Kidney epithelial cell (primary cell): ENCODE measurements at places on chromosomes 3 and 15.

GRCh38 chr3:124558991-124559845 is 171.0 kb upstream of the UMPS start:
- DNase-seq: peak; percentile 76

DNA sequence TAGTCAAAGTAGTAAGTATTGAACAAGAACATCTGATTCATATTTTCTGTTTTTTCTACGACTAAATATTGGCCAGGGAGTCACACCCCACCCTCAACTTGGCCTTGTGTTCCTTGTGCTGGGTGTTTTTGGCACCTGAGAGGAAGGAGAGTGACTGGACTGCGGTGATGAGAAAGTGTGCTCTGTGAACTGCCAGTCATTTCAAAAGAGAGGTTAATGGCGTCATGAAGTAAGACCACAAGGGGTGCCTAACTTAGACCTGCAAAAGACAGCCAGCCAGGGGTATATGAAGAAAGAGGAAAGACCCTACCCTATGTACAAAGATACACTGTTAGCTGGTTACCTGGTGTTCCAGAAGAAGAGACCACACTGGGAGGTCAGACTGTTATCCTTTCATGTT is 58.4 kb upstream of the COL8A1 start:
- no peak for DNase-seq

DNA sequence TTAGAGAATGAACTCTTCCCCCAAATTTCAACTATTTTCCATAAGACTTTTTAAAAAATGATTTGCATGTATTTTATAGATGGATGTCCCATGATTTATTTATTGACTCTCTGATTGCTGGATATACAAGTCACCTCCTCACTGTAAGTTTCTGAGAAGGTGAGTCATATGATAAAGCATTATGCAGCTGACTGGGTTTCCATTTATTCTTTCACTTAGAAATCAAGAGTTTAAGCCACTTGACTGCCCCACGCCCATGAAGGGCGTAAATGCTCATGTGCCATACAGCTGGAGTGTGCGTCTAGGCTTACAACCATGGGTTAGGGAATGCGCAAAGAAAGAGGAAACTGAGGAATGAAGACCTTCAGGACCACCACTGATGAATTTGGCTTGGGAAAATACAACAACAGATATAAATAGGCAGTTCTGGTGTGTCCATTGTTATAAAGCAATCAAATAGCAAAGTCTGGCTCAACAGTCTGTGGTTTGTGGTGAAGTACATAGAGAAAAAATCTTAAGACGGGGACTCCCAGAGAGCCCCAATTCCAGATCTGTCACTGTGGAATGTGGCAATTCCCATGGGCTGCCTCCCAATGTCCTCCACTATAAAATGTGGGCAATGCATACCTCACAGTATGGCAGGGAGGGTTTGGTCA is 20.3 kb downstream of the SLCO2A1 start:
- no peak for DNase-seq

GRCh38 chr15:80324545-80325080 is 72.6 kb upstream of the CTXND1 start:
- no peak for DNase-seq

DNA sequence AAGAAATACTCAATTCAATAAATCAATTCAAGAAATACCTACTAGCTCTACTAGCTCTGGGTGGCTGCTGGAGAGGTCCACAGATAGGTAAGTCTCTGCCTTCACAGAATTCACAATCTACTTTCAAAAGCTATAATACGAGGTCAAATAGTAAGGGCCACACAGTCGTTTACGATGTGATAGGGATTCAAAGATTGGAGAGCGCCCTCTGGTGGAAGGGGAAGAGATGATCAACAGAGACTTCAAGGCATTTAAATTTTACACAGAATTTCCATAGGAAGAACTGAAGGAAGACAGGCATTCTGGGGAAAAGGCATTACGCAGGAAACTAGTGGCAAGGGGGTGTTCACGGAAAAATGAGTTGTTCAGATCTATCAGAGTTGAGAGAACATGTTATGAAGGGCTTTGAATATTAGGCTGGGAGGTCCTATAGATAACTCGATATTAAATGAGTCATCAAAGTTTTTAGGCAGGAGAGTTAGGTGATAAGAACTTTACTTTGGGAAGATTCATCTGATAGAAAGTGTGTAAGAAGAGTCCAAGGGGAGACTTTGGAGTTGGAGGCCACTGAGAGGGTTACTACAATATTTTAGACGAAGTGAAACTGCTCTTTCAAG is 128.8 kb downstream of the FRMD5 start:
- DNase-seq: peak; percentile 19
